ENCODE measurements at places on chromosomes 2 and 18.

- no peak for DNase-seq
Measured at GRCh38 chr2:208708486-208708885, 301.9 kb downstream of the PTH2R start.

DNA sequence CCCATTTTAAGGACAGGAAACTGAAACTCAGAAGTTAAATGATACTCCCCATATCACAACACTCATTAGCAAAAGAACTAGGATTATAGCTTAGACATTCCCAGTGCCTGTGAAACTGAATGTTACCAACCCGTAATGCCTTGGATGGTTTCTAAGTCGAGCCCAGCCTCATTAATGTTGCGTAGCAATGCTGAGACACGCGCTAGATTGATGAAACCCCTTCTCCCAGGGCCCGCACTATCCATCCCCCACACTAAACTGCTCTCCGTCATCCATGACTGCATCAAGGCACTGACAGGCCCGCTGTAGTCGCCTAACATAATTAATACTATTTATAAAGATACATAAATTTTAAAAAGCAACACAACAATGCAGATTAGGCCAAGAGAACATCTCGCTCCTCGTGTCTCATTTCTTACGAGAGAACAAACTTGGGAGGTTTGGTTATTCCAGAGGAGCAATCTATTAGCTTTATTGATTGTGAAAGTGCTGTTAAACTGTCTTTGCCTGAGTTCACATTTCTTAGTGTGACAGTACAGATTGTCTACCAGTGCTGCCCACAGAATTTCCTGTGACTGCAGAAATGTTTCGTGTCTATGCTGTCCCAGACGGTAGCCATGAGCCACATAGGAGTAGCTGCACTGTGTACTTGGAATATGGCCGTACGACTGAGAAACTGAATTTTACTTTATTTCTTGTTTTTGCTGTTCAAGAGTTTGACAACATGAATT lies 312.2 kb upstream of the RAB12 start:
- no peak for DNase-seq

- DNase-seq, result no peak
Measured at GRCh38 chr2:70482401-70482800, 71.2 kb downstream of the TGFA start.

DNA sequence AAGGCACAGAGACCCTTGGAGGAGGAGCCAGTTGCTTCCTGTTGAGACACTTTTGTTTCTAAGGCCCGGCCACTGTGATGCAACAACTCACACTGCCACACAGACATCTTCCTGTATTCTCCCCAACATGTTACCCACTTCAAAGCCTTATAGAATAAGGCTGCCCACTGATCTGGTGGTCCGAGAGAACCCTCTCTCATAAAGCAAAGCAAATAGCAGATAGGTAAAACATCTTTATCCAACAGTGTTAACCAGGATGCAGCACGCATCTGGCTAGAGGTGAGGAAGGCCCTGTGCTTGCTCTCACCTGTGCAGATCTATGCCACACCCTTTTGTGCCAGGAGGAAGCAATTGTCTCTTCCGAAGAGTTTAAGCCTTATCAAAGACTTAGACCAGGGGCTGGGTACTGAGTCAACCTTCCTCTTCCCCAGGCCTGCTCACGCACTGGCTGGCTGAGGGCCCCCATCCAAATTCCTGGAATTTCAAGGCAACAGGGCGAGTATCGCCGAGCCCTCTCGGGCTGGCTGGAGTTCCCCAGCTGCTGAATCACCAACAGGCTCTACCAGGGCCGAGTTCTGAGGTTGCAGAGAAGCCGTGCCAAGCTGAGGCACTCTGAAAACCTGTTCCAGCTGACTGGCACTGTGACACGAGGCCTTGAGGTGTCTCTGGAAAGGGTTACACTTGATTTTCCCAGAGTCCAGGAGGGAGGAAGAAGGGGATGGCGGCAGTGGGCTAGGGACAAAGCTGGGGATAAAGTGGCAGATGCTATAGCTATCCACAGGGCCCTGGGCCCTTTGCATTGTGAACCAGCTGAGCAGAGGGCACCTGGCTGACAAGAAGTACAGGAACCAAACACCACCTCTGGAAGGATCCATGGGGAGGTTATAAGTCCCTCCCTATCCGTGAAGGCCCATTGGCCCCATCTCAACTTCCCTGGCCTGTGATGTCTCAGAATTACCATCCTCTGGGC lies 29.3 kb downstream of the TGFA start:
- DNase-seq, result no peak

DNA sequence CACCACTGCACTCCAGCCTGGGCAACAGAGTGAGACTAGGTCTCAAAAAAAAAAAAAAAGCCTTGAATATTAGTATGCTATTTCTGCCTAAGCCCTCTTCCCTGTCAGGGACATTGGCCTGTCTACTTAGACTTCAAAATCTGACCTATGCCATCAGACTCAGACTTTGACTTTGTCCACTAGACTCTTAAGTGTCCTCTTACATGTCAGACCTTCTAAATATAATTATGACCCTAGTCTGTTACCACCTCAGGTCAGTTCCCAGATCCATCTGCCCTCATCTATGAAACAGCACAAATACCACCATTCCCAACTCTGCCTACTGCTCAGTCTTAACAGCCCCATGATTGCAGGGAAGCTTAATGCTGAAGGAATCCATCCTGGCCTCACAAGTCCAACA lies 244.6 kb downstream of the ZEB2 start:
- no peak for DNase-seq
